ENCODE measurements at places on chromosomes 7 and 10. TPM values are rescaled to one million over a fixed set of nuclear protein-coding genes. Genes with fewer than 3 reads are reported as not detected.

DNA sequence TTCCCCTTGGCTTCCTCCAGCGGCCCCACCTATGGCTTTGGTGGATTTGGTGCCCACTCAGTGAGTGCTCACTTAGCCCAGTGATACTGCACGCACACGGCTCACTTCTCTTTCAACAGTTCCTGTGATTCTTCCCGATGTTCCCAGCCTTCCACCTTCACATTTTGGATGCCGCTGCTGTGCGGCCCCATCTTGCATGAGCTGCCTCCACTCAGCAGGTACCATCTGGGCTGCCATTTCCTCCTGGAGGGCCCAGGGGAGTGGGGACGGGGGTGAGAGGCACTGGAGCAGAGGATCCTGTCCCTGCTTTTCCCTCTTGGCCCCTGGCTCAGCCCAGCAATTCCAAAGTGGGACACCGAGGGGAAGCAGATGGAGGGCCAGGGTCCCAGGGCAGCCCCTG lies 323.3 kb upstream of the ZNF32 start:
- DNase-seq = no peak

GRCh38 chr7:142348100-142348499 lies 90.2 kb upstream of the PRSS58 start:
- DNase-seq = no peak

Gene SSC4D
- 0.71 TPM for total RNA-seq

GRCh38 chr7:133535308-133535707 lies 282.4 kb downstream of the EXOC4 start:
- no peak for DNase-seq

GRCh38 chr10:79272353-79272752 lies 74.9 kb upstream of the PPIF start:
- no peak for DNase-seq

DNA sequence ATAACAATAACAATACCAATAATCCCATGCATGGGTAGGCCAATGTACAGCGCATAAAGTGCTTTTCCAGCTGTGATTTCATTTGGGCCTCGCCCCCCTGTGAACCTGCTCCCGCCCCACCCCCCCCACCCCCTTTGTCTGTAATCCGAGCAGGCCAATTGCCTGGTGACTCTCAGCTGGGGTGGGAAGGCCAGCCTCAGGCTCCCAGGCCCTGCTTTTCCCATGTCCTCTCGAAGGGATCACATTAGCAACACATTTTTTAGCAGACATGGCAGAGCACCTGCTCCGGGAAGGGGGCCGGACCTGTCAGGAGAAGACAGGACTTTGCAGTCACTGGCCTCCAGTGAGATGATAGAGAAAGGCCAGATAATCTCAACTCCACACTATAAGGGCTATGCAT lies 439.3 kb downstream of the RPS24 start:
- DNase-seq = no peak

- DNase-seq = no peak
Measured at GRCh38 chr10:15897287-15897686, 37.0 kb upstream of the MINDY3 start.

- DNase-seq = no peak
Measured at GRCh38 chr7:16587790-16588189, 57.8 kb downstream of the ANKMY2 start.

GRCh38 chr10:102642736-102643335 lies 1.4 kb upstream of the TRIM8 start:
- no peak for DNase-seq

DNA sequence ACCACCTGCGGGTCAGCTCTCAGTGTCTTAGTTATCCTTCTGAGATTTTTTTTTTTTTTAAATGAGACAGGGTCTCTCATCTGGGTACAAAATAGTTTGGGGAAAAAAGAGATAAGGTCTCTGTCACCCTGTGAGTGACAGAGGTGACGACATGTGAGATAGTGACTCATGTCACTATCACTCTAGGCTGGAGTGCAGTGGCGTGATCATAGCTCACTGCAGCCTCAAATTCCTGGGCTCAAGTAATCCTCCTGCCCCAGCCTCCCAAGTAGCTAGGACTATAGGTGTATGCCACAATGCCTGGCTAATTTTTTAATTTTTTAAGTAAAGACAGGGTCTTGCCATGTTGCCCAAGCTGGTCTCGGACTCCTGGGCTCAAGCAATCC lies 10.4 kb downstream of the BLVRA start:
- DNase-seq = no peak

Gene TRPV5
- total RNA-seq = 0.05 TPM

DNA sequence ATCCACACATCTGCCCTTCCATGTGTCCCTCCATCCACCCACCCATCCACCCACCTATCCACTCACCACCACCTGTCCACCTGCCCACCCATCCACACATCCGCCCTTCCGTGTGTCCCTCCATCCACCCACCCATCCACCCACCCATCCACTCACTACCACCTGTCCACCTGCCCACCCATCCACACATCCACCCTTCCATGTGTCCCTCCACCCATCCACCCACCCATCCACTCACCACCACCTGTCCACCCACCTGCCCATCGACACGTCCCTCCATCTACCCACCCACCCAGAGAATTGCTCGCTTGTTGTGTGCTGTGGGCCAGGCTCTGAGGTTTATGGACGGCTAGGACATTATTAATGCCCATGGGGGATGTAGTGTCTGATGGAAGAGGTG lies 500.2 kb downstream of the DNAJB6 start:
- no peak for DNase-seq

DNA sequence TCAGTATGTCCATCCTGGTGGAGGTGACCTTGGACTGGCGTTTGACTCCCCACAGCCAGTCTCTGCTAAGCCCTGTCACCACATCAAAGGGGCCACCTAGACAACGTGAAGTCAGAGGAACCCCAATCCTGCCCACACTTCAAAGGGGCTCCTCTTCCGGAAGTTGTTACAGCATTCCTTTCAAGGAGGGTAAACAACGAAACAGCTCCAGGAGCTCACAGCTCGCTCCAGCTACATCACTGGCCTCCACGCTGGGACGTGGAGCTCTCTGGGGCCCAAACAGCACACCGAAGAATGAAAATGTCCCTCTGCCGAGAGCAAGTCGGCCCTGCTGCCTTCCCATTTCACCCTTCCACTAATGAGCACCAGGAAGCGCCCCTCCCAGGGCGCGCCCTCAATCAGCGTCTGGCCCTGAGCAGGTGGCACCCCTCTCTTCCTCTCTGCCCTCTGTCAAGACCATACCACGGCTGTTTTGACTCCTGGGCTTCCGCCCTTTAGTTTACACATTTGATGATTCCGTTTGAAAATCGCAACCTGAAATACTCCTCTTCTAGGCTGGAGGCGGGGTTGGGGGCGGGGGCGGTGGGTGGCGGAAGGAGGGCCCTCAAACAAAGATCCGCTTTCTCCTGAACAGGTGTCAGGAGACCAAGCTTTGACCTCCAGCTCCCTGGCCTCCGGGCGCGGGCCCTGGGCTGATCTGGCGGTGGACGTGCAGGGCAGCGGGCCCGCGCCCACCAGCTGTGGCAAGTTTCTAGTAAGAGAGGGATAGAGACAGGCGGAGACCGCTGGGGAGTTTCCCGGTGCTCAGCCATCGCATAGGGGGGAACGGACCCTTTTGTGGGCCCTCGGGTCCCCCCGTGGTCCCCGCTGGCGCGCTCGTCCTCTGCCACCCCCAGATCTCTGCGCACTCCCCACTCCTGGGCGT lies 53.1 kb upstream of the KDM7A start:
- peak; percentile 60 for DNase-seq

Gene EGR2
- total RNA-seq = 6.6 TPM

Gene NKX2-3
- total RNA-seq = 0.05 TPM

DNA sequence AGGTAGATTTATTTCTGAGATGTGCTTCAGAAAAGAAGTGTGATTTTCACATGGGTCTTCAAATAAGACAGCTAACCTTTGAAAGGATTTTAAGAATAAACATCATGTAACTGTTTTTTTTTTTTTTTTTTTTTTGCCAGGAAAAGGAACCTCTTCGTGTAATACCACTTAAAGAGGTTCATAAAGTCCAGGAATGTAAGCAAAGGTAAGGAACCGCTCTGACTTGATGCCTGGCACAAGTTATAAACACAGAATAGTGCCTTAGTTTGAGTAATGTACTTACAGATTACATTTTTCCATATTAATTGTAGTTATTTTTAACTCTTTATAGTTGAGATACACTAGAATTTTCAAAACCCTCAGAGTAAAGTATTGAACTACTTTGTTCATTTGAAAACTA lies 30.4 kb upstream of the ARMS2 start:
- DNase-seq = no peak

DNA sequence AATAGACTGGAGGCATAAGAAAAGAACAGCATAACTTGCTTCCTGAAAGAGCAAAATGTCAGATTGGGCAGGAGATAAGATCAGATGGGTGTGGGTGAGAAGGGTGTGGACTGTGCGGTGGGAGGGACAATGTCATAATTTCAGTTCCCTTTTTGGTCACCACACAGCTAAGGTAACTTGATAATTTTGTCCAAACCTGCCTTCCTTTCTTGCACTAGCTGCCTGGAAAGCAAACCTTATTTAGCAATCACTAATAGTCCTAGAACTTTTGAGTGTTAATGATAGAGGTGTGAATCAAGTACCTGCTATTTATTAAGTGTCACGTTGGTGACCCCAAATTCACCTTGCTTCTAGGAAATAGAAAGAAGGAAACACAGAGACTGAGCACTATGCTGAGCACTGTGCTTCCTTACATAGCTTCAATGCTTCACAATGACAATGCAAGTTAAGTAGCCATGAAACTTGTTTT lies 72.4 kb upstream of the SP4 start:
- peak; percentile 28 for DNase-seq

DNA sequence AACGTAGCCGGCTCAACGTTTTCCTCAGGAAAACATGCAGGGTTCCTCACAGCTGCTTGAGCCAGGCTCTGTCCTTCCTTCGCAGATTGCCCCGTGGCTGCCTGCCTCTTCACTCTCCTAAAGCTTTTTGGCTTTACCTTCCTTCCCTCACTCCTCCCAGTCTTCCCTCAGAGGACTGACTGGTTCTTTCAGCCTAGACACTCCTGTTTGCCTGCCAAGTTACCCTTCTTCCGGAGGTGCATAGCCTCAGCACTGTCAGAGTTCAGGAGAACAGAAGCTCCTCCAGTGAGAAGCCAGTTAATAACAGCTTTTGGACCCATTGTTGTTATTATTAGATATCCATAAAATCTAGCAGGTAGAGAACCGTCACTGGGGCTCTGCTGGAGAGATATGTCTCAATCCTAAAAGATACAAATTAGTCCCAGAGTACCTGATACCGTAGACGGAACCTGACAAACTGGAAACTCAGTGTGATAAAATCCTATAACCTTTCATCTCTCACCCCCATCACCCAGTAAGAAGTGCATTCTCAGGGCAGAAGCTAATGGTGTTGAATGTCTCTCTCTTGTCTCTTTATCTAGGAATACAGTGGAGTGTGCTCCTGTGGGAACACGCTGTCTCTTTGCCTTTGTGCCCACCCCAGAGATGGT lies 79.6 kb downstream of the SND1 start:
- no peak for DNase-seq

Gene RNLS
- total RNA-seq = 4.3 TPM

Gene VWA2
- total RNA-seq = 7.0 TPM

Gene ZFYVE27
- total RNA-seq = 13.8 TPM

DNA sequence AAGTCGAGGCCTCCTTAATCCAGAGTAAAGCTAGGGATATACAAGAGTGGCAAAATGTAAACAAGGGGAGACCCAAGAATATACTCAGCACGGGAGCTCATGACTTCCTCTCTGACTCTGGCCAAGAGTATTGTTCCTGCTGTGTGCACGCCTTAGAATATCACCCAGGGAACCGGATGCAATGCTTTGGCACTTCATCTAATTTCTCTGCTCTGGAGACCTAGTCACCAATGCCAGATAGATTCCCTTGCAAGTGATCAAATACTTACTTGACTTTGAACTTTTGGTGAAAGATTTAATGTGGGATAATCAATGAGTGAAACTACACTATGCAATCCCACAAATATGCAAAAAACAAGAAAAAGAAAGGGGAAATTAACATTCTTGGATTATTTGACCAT lies 695.5 kb downstream of the INHBA start:
- DNase-seq = no peak

- no peak for DNase-seq
Measured at GRCh38 chr7:113402482-113402881, 284.1 kb upstream of the SMIM30 start.

- DNase-seq = no peak
Measured at GRCh38 chr10:119337796-119338432, 130.5 kb downstream of the GRK5 start.

DNA sequence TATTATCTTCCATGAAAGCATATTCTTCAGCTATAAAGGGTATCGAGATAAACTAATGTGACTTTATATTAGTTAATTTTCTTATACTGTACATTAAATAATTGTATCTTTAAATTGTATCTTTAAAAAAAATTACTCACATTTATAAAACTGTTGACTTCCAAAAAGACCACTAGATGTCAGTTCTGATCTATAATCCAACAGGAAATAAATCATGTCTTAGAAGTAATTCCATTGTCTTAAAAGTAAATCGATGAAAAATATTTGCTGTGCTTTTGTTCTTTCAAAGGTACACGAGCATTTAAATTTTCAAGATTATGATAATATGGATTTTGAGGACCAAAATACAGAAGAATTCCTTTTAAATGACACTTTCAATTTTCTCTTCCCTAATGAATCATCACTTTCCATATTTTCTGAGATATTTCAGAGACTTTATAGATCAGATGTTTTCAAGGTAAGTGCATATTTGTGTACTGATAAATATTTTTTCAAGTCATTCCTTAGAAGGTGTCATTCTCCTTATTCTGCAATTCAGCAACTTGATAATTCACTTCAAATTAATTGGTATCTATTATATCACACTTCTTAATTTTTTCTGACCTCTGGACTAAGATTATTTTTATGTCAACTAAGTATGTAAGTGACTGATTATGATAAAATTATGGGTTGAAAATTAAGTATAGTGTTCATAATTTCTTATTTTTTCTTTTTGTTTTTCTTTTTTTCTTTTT lies 138.5 kb downstream of the CPED1 start:
- no peak for DNase-seq

DNA sequence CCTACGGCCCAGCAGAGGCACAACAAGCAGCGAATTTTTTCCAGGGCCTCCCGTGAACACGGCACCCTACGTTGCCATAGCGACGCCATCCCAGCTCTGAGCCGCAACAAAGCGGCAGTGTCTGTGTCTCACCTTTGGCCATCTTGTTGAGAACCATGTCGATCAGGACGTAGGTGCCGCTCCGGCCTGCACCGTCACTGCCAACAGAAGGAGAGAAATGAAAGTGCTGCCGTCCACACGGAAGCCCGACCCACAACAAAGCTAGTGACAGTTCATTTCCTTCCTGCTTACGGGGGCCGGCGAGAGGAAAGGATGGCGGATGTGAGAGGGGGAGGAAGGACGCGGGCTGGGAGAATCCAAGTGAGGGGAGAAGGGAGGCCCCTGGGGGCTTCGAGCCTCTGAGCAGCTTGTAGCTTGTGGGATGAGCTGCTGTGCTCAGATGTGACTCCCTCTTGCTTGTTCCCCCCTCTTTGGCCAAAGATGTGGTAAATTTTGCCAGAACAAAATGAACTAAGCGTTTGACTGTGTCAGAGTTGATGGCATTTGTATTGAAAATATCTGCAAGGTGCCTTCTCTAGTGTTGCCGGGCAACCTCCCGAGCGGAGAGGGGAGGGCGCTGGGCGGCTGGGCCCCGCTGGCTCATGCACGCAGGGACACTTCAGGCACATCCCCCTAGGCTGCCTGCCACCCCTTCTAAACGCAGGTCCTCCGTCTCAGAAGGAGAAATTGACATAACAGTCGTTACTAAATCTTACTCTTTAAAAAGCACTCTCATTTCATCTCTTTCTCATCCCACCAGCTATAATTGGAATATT lies 232.2 kb downstream of the DNAJB6 start:
- DNase-seq = peak; percentile 66

- DNase-seq = no peak
Measured at GRCh38 chr7:19410106-19410505, 264.9 kb upstream of the FERD3L start.

Measured in thymus (tissue), 14 donors.